IMR-90 (cell line): ENCODE measurements at places on chromosomes 6 and 20.

- peak; percentile 81 for DNase-seq
Observed at GRCh38 chr6:56690519-56691285, 48.0 kb upstream of the DST start.

- no peak for DNase-seq
Observed at GRCh38 chr20:25499855-25500434, 85.4 kb downstream of the NINL start.

GRCh38 chr6:136646377-136646776 lies 96.2 kb upstream of the MAP7 start:
- peak; percentile 31 for DNase-seq

DNA sequence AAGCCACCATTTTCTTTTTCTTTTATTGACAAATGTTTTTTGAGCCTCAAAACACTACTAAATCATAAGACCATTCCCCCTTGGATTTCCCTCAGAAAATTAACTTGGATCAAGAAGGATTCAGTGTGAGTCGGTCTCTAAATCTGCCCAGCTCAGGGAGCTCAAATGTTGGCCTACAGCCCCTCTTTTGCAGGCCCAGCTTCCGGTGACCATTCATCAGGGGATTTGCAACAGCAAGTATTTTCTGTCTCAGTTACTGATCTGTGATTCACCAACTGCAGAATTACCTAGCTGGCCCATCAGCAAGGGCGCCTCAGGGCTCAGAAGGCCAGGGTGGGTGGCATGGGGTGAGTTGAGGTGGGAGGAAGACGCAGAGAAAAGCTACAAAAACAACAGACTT lies 318.1 kb downstream of the CDC5L start:
- DNase-seq = no peak

GRCh38 chr20:20365480-20366161 lies 2.3 kb upstream of the INSM1 start:
- DNase-seq = no peak

DNA sequence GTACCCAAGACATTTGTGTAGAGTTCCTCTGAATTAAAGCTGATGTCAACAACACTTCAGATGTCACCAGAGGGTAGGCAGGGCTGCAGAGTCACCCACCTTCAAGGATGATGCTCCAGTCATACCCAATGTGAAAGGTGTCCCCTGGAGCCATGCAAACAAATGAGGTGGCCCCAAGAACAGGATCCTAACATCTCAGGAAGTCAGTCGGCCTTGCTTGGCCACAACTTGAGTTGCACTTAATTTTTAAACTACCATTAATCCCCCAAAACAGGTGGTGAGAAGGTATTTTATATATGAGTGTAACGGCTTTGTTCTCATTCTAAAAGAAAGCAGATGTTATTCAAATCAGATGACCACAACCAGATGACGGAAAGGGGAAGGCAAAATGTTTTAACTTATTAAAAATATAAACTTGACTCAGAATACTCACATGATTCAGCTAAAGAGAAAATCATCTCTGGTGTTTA lies 21.1 kb upstream of the SERPINB1 start:
- DNase-seq = no peak

- DNase-seq = peak; percentile 41
Observed at GRCh38 chr6:81767163-81767891, 14.8 kb upstream of the TENT5A start.

GRCh38 chr6:84825461-84825860 lies 61.1 kb upstream of the TBX18 start:
- no peak for DNase-seq

- no peak for DNase-seq
Observed at GRCh38 chr6:128885381-128885780, 2.4 kb downstream of the LAMA2 start.

DNA sequence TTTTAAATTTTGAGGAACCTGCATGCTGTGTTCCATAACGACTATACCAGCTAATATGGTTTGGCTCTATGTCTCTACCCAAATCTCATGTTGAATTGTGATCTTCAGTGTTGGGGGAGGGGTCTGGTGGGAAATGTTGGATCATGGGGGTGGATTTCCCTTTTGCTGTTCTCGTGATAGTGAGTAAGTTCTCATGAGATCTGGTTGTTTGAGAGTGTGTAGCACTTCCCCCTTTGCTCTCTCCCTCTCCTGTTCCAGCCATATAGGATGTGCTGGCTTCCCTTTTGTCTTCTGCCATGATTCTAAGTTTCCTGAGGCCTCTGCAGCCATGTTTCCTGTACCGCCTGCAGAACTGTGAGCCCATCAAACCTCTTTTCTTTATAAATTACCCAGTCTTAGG lies 61.8 kb upstream of the NEDD9 start:
- DNase-seq = no peak

DNA sequence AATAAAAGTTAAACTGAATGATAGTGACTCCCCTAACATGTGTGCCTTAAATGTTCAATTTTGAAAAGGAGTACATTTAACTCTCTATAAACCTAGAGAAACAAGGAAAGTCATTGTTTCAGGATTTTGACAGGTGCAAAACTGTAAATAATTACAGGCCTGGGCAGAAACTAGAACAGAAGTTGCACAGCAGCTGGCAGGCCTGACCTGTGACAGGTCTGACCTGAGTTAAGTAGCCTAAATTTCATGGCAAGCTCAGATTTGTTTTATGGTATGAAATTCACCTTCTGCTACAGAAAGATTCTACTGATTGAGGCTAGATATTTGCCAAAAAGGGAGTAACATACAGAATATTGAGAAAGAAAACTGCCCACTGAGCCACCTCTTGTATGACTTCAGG lies 166.1 kb downstream of the CDKAL1 start:
- DNase-seq = no peak

GRCh38 chr20:51142448-51142847 lies 119.5 kb upstream of the KCNG1 start:
- DNase-seq = no peak

DNA sequence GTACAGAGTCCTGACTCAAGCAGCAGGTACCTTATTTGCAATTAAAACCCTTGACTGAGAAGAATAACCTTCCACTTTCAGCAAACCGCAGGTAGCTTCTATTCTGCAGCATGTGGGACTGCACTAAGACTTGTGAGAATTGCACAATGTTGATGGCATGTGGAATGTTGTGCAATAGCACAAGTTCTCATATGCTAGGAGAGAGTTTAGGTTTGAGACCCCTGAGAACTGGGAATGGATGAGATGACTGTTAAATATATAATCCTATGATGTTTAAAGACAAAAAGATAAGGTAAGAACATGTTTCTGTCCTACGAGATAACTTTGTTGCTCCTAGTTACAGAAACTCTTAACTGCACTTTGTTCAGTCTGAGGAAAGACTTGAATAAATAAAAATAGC lies 194.6 kb downstream of the OTOR start:
- DNase-seq = peak; percentile 67

DNA sequence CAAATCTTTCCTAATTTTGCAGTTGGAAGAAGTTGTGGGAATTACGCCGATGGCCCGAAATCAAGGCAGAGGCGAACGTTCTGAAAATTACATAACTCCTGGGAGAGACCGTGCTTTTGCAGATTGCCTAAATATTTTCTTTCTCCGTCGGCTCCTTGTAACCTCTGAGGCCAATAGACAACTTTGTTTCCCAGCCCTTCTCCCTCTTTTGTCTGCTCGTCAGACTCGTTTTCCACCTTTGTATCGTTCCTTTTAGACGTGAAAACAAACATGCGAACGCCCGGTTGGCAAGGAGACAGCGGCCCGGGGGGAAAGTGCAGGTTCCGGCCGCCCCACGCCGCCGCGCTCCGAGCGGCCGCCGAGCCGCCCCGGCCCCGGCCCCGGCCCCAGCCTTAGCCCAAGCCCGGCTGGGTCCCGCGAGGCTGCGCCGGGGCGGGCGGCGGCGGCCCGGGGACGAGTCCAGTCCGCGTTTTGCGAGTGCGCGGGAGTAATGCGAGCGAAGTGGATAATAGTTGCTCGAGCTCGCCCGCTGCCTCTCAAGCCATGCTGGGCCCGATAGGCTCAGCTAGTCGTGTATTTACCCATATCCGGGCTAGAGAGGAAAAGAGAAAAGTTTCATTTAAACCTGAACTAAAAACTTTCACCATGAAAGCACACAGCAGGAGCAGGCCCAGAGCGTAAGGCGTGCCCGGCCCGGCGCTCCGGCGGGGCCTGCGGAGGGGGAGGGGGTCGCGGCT lies at the start of gene ARID1B:
Gene ARID1B (plus strand): TSS at position 539 of the 737 bp plus-strand sequence. CDS start 303 bp downstream, outside the sequence.
- peak; percentile 83 for DNase-seq

DNA sequence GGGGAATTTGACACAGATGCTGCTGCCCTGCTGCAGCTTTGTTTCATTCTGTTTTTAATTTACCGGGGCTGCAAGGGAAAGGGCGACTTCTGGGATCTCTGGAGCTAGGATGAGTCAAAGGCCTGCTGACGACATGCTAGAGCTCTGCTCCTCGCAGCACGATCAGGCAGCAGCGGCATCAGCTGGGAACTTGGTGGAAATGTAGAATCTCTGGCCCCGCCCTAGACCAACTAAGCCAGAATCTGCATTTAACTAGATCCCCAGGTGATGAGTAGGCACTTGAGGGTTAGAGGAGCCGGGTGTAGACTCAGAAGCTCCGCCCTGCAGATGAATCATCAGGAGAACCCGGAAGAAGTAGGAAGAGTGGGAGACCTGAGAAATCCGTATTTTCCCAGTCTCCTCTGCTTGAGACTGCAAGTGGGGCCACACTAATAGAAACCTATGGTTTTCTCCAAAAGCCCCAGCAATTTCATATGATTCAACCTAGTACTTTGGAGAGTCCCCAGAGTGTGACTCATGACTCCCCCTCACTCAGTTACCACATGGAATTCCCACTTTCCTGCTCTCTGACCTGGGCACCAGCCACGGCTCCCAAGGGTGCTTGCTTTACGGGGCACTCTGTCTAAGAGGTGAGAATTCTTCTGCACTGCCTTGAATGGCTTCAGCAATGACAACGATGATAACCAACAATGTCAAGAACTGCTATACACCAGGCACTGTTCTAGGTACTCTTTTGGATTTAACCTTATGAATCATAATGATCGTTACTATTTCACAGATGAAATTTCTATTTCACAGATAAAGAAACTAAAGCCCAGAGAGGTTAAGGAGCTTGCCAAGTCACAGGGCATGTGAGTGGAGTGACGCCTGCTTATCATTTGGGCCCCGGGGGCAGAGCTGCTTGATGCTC lies 18.1 kb downstream of the TUBB2B start:
- DNase-seq = peak; percentile 98

- no peak for DNase-seq
Observed at GRCh38 chr6:165661664-165662025, 1.4 kb downstream of the PDE10A start.

DNA sequence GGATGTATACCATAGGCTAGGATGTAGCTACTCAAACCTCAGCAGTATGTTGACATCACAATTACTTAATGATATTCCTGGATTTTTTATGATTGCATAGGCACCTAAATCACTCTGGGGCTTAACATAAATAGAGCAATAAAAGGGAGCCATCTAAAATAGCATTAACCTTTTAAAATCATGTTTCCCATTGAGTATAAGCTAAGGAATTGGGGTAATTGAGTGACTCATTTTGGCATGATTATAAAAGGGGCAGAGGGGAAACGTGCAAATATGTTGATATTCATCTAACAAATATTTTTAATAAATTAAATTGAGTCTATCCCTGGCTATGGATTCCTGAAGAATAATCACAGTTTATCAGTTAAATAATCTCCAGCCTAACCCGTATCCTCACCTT lies 74.0 kb upstream of the ADGRF1 start:
- DNase-seq = no peak

DNA sequence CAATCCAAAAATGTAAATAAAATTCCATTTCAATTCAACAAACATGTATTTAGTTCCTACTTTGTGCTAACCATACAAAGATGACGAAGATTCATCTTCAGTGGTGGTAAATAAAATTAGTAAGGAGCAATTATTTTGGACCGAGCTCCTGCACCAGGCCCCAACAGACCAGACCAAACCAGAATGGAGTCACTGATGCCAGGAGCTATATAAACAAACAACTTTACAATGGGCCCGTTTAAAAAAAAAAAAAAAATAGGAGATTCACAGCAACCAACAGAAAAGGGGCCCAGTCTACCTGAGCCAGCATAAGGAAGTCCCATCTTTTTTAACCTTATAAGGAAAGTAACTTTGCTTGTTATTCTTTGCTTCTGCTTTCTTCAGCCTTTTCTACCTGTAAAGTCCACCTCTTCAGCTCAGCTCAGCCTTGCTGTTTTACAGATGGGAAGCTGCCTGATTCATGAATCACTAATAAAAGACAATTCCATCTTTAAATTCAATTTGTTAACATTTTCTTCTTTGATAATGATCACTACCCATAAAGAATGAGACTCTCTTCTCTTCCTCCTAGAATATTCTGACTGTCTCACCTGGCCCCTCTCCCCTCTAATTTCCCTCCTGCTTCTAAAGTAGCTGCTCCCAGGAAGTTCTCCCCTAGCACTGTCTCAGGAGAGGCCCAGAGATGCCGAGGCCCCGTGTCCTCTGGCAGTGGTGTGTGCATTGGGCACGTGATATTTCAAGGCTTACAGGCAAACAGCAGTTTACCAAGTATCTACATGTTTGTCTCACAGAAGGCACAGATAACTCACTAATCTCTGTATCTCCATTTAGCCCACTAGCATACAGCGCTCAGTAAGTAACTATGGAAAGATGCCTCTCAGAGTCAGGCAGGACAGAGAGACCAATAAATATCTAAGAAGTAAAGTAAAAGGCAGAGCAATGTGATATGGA lies 8.4 kb downstream of the MBOAT1 start:
- DNase-seq = no peak

GRCh38 chr6:138230759-138231380 lies 12.6 kb upstream of the PBOV1 start:
- no peak for DNase-seq

DNA sequence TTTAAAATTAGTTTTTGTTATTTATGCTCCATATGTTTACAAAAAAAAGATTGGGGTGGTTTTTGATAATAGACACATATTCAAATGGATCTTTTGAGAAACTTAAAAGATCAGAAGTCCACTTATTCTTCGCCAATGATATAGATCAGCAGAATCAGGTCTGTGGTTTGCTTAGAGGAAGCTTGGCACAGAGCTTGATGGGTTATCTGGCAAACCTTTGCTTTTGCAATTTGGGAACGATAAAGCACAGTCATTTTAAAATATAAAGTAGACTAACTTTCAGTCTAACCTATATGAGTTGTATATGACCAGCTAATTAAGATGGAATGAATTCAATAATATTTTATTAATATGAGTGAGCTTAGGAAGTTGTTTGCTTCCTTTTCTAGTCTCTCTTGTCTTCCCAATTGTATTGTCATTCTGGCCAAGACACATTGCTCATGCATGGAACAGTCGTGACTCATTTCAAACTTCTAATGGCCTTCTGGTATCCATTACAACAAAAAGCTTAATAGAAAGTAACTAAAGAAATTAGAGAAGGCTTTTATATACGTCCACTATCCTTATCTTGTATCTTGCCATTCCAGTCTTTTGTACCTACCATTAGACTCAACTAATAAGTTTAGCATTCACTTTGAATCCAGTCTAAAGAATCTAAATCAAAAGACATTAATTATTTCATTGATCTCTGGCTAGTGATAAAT lies 118.7 kb downstream of the TBX18 start:
- DNase-seq = peak; percentile 73

DNA sequence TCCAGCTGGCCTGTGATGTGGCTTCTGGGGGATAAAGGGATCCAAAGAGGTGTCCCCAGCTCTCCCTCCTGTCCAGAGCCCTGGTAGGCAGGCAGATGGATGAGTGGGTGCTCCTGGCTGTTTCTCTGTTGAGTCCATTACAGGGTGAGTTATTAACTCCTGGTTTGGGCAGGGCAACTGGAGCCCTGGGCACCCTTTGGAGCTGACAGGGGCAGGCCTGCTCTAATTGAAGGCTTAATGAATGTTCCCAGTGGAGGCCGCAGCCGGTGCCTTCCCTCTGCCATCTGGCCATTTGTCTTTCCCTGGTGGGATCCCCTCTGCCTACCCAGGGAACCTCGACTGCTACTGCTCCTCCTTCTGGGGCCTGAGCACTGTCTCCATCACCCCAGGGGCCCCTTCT lies 44.7 kb upstream of the MLN start:
- DNase-seq = no peak
